ENCODE measurements at places on chromosomes 4 and X.
A peak's percentile ranks its signal among the peaks of the same experiment; 100 is the strongest.

DNA sequence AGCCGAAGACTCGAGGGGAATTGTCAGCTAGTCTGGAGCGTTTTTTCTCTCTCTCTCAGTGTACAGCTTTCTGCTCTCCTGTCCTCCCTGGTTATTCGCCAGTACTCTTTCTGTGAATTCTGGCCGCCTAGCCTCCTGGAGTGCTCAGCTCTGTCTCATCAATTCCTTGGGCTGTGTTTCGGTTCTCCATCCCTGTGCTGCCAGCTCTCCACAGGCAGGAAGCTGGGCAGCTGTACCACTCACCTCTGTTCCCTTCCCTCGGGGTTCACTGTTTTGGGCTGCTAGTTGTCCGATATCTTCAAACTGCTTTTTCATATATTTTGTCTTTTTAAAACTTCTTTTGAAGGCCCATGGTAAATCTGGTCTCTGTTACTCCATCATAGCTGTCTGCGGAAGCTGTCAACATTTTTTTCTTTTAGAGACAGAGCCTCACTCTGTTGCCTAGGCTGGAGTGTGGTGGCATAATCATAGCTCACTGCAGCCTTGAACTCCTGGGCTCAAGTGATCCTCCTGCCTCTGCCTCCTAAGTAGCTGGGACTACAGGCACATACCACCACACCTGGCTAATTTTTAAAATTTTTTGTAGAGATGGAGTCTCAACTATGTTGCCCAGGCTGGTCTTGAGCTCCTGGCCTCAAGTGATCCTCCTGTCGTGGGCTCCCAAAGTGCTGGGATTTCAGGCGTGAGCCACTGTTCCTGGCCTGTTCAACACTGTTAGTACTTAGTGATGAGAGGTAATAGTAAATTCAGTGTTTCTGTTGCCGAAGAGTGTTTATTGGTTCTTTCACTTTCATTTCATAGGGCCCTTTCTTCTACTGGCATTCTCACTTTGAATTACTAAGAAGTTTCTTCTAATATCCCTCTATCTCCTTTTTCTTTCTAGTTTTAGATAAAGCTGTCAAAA lies 18.6 kb downstream of the ZCCHC4 start:
- DNase-seq: no peak

- DNase-seq: no peak
Measured at GRCh38 chr4:76641758-76642157, 206.7 kb downstream of the SHROOM3 start.

GRCh38 chr4:176790398-176790797 lies 2.3 kb downstream of the VEGFC start:
- DNase-seq: peak; percentile 51

GRCh38 chr4:87390551-87390890 lies 467 bp downstream of the HSD17B11 start:
- no peak for DNase-seq

DNA sequence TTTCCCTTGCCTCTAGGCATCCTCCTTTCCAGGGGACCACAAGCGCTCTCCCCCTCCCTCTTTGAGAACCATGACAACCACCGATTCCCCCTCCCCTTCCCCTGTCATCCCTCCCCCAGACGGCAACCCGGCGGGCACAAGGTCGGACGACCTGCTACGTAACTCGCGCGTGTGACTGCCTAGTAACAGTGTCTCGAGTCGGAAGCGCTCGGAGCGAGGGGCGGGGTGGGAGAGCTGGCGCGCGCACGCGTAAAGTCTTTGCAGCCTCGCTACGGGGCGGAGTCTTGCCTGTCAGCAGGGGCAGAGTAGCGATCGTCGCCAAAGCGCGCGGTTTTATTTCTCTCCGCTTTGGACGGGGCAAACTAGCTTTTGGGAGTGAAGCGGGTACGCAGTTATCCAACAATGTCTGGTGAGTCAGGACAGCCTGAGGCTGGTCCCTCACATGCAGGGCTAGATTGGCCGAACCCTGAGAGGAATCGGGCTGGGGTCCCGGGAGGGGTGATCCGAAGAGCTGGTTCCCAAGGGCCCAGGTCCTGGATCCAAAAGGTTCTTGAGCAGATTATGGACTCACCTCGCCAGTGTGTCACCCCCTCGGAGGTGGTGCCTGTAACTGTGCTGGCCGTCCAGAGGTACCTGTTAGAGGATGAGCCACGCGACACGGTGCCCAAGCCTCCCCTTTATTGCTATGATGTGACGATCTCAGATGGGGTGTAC lies at the start of gene RADX:
Gene RADX (plus strand): TSS at position 300 of the 714 bp plus-strand sequence. CDS start 103 bp downstream, at position 403.
- peak; percentile 80 for DNase-seq

DNA sequence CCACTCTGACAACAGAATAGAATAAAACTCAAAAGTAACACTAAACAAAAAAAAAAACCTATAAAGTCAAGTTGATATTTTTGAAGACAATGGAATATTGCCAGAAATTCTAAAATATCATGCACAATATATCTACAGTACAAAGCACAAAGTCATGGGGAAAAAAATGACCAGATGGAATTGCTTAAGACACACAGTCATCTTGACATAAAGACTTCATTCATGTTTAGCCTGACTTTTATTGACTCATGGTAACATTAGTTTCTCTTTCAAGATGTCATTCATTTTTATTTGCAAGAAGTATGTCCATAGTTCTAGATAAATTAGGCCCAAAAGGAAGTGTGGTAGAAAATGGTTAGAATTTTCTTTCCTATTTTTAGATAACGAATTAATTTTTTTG lies 259.1 kb downstream of the CAMK2D start:
- DNase-seq: peak; percentile 42

DNA sequence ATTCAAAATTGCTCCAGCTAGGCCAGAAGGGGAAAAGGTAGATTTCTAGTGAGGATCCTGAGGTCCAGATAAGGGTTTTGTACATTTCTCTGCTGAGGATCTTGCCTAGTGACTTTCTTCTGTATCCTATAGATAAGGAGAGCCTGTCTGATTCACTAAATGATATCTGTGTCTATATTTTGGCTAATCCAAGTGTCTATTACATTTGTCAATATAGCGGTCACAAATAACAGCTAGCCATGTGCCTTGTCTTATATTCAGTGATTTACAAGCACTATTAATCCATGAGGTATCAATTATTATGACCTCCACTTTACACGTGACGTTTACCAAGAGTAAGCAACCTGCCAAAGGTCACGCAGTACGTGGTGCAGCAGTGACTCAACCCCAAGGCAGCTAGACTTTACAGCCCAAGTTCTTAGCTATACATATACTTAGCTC lies 41.6 kb downstream of the TMEM165 start:
- peak; percentile 70 for DNase-seq

DNA sequence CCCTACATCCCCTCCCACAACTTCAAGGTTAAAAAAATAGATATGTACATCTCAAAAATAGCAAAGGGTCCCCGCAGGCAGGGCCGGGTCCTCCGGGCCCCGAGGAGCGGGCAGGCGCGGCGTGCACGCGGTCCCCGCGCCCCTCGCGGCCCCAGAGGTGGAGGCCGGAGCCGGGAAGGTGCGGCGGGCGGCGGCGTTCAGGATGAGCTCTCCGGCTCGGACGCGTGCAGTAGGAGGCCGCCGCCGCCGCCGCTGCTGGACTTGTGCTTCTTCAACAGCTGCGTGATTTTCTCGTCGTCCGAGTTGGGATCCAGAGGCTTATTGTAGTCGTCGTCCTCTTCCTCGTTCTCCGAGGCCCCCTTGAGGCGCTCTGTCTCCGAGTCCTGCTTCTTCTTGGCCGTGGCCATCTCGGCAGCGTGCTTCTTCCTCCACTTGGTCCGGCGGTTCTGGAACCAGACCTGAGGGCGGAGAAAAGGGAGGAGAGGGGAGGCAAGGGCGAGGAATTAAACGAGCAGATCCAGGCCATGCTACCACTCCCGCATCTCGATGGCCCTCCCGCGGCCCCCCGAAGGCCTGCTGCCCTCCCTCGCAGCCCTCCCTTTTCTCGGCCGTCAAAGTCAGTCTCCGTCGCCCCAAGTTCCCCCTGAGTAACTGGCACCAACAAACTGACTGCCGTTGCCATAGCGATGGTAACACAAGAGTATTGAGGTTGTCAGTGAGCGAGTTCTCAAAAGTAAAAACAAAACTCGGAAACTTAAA lies 5.8 kb downstream of the NKX6-1 start:
- DNase-seq: no peak

DNA sequence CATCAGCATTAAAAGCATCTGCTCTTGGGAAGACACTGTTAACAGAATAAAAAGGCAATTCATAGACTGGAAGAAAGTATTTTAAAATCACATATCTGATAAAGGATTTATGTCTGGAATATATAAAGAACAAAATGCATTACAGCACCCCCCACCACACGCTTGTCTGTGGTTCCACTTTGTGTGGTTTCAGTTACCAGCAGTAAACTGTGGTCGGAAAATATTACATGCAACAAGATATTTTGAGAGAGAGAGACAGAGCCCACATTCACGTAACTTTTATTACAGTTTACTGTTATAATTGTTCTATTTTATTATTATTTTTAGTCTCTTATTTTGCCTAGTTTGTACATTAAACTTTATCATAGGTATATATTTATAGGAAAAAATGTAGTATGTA lies 21.2 kb upstream of the PDE6B start:
- DNase-seq: no peak

GRCh38 chr4:74316397-74316796 lies 8.1 kb downstream of the EPGN start:
- no peak for DNase-seq

DNA sequence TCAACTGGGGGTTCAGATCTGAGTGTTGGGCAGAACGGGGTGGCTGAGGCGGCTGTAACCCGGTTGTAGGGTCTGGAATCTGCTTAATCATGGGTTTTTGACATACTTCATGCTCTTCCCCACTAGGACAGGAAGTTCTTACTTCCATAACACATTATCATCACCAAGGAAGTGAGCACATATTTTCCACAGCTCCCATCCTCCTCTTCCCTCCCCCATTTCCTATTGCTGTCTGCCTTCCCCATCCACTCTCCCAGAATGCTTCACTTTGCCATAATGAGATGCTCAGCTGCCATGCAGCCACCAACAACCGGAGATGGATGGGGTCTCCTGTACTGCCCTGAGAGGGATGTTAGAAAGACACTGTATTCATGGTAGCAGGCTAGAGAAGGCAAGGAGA lies 6.4 kb upstream of the DCUN1D4 start:
- peak; percentile 40 for DNase-seq

GRCh38 chrX:54042609-54043021 lies 1.7 kb downstream of the PHF8 start:
- peak; percentile 75 for DNase-seq

DNA sequence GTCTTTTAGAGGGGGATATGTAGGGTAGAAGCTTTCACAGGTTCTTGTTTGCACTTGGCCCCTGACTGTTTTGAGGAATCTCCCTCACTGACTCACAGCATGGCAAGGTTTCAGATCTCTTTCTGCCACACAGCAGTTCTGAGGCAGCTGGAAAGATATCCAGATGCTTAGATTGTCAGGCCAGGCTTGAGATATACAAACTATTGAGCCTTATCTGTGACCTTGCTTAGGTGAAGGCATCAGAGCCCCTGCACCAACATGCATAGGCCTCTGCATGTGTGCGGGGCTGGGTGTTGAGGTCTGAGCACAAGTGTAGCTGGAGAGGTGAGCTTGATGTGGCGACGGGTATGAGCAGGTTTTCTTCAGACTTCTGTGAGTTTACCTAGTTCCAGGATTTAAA lies 80.9 kb upstream of the MSANTD1 start:
- peak; percentile 6 for DNase-seq

- peak; percentile 64 for DNase-seq
Measured at GRCh38 chr4:175560604-175561003, 251.5 kb downstream of the GPM6A start.

- no peak for DNase-seq
Measured at GRCh38 chr4:42954963-42955669, 62.6 kb downstream of the GRXCR1 start.

DNA sequence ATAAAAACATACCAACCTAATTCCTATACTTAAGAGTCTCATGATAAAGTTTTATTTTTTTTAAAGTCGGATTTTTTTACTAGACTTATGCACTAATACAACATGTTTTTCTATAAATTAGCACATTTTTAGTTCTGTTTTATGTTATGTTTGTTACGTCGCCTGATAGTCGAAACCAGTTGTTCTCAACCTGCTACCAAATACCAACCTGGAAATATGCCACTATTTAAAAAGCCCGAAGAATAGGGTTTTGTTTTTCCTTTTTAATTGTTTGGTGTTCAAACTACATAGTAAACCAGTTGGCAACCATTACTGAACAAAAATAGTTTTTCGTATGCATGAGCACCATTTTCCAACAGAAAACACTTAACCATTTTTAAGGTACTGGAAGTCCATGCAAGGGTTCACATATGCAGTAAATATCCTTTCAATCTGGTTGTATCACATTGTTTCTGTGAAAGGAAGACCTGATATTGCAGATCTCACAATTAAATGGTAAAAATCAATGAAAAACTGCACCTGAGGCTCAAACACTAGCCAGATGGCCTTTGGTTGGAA lies 1.4 kb downstream of the WDFY3 start:
- no peak for DNase-seq

DNA sequence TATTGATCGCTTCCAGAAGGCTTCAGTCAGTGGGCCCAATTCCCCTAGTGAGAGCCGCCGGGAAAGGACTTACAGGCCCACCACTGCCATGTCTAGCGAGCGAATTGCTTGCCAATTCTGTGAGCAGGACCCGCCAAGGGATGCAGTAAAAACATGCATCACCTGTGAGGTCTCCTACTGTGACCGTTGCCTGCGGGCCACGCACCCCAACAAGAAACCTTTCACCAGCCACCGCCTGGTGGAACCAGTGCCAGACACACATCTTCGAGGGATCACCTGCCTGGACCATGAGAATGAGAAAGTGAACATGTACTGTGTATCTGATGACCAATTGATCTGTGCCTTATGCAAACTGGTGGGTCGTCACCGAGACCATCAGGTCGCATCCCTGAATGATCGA lies 15.3 kb downstream of the MID2 start:
- no peak for DNase-seq

DNA sequence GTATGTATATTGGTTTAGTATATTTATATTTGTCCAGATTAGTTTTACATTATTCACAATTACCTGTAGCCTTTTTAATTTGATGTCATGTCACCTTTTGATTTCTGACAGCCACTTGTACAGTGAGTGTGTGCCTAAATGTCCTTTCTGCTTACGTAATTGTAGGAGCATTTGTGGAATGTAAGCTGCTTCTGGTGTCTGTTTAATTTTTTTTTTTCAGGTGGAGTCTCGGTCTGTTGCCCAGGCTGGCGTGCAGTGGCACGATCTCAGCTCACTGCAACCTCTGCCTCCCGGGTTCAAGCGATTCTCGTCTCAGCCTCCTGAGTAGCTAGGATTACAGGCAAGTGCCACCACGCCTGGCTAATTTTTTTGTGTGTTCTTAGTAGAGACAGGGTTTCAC lies 91.2 kb upstream of the XAGE2 start:
- no peak for DNase-seq

DNA sequence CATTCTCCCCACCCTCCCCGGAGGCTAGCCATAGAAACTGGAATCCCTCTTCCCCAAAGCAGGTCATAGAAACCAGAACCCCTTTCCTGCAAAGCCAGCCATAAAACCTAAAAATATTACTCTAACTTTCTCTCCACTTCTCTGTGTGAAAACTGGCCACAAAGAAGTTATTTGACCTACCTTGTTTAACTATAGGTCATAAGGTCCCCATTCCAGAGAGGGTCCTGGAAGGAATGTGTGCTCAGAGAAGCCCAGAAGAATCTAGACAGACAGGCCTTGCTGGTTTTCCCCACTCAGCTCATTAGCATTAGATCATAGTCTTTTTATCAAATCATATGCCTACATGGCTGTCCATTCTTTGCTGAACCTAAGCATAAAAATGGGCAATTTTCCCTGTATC lies 52.8 kb upstream of the TEX13A start:
- DNase-seq: no peak
